ENCODE measurements at places on chromosomes 11 and 22.

GRCh38 chr11:130548491-130548833, 100.0 kb downstream of the ADAMTS15 start:
- no peak for DNase-seq

GRCh38 chr11:128731041-128731663, 37.3 kb downstream of the FLI1 start:
- DNase-seq = no peak

DNA sequence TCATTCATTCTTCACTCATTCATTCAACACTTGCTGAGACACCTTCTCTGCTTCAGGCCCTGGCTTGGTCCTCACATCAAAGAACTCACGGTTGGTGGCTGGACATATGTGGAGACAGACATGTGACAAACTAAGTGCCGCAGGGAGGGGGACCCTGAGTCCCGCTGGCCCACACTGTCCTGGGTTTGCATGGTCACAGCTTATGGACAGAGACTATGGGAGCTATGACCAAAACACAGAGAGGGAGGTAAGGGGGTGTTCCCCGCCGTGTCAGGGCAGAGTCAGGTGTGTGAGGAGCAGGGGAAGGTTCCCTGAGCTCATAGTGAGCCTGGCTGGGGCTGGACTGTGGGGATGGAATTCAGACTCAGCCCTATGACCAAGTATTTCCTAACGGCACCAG, 123.1 kb downstream of the MPPED1 start:
- DNase-seq = no peak

GRCh38 chr11:60771879-60772525, 13.1 kb upstream of the MS4A10 start:
- DNase-seq = peak; percentile 14

DNA sequence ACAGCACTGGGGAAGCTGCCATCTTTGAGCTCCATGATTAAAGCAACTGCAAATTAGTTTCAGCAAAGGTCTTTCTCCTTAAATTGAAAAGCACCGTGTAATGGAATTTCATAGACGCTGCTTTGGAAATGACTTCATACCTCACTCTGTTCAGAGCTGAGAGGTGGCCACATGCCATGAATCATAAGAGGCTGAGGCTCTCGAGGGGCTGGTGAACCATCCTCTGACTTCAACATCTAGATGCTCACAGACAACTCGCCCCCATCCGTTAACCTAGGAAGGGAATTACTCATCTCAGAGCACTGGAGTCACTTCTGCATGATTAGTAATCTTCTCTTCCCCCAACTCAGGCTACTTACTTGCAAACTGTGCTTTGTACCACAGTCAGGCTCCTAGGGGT, 122.3 kb downstream of the RCN1 start:
- DNase-seq = no peak

GRCh38 chr11:11243590-11244469, 109.2 kb downstream of the CSNK2A3 start:
- DNase-seq = no peak

- DNase-seq = no peak
Measured at GRCh38 chr11:13104619-13105236, 95.6 kb downstream of the RASSF10 start.

DNA sequence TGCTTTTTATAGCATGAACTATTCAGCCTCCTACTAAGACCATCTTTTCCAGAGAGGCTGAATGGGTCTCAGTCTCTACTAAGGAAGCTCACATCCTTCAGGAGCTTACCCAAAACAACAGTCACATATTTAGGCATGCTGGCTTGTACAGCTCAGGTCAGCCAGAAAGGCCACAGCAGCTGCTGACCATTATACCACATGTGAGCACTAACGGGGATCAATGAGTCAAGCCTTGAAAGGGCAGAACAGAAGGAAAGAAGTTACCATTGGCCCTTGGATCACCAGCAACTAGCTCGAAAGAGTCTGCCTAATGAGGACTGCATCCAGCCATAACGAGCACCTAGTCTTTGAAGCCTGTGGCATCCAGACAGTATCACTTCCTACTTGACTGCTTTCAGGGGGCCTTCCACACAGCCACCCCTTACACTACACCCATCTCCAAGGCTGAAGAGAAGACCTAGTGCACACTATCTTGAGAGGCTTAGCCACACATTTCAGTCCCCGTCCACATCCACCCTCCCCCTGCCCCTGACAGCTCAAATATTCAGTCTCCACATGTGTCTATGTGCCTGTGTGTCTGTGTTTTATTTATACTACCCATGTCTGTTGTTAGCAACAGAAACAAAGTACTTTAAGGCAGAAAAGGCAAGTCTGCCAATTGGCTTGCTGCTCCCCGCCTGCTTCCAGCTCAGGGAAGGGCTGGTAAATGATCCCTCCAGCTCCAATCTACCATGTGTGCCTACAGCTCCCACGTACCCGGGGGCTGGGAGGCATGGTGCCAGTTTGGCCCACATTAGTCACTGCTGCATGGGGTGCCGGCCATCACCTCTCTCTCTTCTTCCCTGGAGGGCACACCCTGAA, 95.5 kb downstream of the RPL27A start:
- no peak for DNase-seq

DNA sequence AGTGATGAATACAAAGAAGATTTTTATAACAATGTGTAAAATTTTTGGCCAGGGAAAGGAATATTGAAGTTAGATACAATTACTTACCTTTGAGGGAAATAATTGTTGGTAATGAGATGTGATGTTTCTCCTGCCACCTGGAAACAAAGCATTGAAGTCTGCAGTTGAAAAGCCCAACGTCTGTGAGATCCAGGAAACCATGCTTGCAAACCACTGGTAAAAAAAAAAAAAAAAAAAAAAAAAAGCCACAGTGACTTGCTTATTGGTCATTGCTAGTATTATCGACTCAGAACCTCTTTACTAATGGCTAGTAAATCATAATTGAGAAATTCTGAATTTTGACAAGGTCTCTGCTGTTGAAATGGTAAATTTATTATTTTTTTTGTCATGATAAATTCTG, 5.3 kb downstream of the BIRC3 start:
- DNase-seq = no peak

DNA sequence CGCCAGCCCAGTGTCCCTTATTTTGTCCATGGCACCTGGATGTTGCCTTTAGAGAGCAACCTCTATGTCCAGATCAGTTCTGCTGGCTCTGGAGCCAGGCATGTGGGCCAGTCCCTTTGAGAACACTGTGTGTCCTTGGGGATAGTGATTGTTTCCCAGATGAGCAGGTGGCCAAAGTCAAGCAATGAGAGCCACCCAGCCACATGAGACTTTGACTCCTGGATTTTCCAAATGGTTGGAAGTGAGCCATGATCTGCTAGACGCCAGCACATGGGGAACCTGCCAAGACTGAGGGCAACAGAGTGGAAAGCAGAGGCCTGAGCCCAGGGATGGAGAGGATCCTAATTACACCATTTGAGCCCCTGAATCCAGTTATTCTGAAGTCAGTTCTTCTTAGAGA, 479.8 kb downstream of the OPCML start:
- no peak for DNase-seq

DNA sequence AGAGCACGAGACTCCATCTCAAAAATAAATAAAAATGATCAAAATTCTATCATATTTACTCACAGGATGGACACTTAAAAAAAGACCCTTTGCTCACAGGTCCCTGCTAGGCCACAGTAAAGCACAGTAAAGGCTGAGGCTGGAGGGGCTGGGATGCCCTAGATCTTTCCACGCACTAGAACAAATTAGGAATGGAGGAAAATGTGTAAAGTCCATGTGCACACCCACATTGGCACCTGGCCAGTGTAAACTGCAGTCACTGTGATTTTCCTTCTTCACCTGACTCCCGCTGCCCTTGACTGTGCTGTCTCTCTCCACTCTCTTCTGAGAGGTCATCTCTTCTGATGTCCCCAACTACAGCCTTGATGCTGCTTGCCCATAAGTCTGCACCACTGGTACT, 195.5 kb downstream of the EFCAB6 start:
- DNase-seq = no peak

DNA sequence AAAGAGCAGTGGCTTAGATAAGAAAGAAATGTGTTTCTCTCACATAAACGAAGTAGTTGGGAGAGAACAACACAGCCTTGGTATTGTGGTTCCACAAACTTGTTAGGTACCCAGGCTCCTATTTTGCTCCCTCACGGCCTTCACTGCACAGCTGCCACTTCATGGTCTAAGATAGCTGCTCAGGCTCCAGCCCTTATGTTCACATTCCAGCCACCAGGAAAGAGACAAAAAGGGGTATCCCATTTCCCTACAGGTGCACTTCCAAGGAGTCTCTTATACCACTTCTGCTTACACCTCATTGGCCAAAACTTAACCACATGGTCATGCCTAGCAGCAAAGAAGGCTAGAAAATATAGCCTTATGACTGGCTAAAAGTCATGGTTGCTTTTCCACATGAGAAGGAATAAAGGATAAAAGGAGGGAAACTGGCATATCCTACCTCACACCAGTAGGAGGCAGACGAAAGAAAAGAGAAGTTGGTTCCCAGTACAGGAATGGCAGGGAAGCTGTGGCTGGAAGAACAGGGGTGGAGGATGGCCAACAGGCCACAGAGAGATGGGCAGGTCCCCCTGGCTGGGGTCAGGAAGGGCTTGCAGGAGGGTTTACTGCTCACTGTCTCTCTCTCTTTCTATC, 5.4 kb upstream of the HDHD5 start:
- peak; percentile 9 for DNase-seq

DNA sequence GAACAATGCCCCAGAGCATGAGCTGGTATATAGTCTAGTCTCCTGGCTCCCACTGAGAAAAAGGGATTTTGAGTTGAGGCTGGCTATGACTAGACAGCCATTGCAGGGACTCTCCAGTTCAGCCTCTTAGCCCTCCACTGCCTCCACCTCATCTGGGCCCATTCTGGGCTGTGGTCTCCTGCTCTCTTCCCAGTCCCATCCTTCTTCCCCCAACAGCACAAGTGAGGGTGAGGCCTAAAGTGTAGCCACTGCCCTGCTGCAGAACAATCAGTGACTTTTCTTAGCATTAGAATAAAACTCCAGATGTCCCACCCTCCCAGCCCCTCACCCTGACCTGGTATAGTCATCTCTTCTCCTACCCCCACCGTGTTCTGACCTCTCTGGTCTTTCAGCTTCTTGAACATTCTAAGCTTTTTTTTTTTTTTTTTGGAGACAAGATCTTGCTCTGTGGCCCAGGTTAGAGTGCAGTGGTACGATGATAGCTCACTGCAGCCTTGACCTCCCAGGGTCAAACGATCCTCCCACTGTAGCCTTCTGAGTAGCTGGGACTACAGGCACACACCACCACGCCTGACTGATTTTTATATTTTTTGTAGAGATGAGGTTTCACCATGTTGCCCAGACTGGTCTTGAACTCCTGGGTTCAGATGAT, 4.3 kb downstream of the MED15 start:
- DNase-seq = no peak

- DNase-seq = no peak
Measured at GRCh38 chr22:25139062-25139461, 60.6 kb upstream of the CRYBB3 start.

DNA sequence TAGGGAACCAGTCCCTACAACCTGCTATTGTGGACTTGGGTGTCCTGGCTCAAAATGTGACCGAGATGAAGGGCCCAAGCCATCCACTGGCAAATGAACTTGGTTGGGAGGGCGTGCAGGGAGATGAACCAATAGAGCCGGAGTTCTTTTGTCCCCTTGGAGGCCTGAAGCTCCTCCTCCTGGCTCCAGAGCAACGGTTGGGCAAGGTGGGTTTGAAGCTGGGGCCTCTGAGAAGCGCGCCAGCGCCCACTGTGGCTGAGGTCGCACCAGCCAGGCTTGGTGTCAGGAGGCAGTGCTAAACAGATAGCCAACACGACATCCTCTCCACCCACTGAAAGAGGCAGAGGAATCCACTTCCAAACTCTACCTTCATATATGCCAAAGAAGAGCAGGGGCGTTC, 36.0 kb upstream of the PACSIN2 start:
- DNase-seq = no peak

DNA sequence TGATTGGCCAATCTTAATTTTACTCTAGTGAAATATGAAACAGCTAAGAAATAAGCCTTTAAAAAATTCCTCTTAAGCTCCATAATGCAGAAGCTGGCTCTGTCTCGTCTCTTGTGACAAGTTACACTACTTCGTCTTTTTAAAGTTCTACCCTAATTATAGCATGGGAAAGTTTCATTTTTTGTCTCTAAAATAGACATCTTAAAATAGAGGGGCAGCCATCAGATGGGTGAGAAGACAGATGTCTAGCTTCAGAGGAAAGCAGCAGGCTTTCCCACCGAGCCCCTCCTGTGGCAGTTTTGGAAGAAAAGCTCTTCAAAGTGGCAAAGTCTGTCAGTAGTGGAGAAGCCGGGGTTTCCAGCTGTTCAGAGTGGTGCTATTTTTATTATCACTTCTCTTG, 39.5 kb downstream of the XRRA1 start:
- no peak for DNase-seq

DNA sequence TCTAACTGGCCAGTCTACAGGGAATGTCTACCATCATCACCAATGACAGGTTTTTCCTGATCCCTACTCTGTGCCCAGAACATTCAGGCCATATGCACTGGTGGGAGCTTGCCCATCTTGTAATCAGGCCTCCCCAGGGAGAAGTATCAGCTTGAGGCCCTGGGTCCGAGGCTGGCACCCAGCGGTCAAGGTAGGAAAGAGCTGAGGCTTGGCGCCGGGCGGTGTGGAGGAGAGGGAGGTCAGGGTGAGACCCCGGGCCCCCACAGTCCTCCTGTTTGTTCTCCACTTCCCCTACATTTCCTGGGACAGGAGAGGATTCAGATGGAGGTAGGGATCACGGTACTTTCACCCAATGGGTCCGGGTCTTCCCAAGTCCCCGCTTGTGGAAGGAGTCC, 15.5 kb downstream of the TSKU start:
- no peak for DNase-seq

DNA sequence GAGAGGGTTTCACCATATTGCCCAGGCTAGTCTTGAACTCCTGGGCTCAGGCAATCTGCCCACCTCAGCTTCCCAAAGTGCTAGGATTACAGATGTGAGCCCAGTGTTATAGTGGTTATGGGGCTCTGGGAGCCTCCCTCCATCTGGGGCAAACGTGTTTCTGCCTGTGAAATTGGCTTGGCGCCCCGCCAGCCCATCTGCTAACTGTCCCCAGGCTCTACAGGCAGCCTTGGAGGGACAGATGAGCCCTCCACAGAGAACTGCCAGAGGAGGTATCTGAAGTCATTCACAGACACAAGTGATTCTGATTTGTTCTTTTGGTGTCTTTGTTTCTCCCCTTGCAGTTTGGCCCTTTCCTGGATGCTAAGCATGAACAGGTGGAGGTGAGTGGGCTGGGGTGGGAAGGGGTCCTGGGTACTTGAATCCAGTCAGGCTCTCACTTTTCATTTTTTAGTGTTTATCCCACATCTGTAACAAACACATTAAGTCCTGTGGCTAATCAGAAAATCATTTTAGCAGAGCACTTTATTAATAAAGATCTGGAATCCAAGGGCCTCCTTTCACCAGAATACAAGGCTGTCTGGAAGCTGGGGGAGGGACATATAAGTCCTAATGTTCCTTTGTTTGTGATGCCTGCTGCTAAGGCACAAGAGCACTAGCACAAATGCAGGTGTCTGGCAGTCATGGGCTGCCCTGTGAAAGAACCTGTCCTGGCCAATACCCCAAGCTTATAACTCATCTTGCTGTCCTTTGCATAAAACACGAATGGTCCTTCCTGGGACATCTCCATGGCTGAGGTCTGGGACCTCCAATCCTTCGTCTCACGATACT, 25.7 kb upstream of the CDC42EP2 start:
- no peak for DNase-seq

Measured in SW480 (cell line).